ENCODE measurements at places on chromosomes 7 and 10. TPM values are rescaled to one million over a fixed set of nuclear protein-coding genes. Genes with fewer than 3 reads are reported as not detected.

- H3K4me1 ChIP-seq: no peaks in the 10 kb centered on the region
- no peak overlapping the region for H3K27ac ChIP-seq
- H3K36me3 ChIP-seq: peaks cover 2% of the 10 kb centered on the region
- DNase-seq: no peak
- H3K27me3 ChIP-seq: no peaks in the 10 kb centered on the region
Measured at GRCh38 chr7:107370816-107371215, 99.0 kb upstream of the GPR22 start.

- H3K36me3 ChIP-seq: no peaks in the 10 kb centered on the region
- DNase-seq: no peak
- peaks cover 2% of the 10 kb centered on the region for H3K4me1 ChIP-seq
- no peak overlapping the region for H3K27ac ChIP-seq
- no peak overlapping the region for H3K4me3 ChIP-seq
Measured at GRCh38 chr10:129191797-129192196, 275.2 kb upstream of the MGMT start.

DNA sequence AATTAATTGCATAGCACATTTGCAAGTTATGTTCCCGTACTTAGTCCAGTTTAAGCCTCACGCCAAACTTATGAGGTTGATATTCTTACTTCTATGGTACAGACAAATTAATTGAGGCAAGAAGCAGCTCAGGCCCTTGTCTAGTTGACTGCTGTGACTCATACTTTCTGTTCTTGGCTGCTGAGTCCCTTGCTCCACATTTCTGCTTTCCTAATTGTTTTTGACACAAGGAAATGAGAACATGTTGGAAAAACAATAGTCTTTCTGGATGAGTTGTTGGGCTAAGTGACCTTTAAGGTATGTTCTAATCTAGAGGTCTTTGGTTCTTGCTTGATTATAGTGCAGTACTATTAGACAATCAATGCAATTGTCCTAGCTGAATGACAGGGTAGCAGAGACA is 331.8 kb downstream of the NRG3 start:
- H3K4me1 ChIP-seq: no peaks in the 10 kb centered on the region
- DNase-seq: no peak
- no peaks in the 10 kb centered on the region for H3K27me3 ChIP-seq
- H3K27ac ChIP-seq: no peak overlapping the region
- H3K4me3 ChIP-seq: no peak overlapping the region
- no peaks in the 10 kb centered on the region for H3K36me3 ChIP-seq

GRCh38 chr7:159127691-159128642 is 16.7 kb downstream of the VIPR2 start:
- no peaks in the 10 kb centered on the region for H3K36me3 ChIP-seq
- H3K4me1 ChIP-seq: no peaks in the 10 kb centered on the region
- H3K27ac ChIP-seq: no peak overlapping the region
- no peak overlapping the region for H3K4me3 ChIP-seq
- peaks cover 11% of the 10 kb centered on the region for H3K27me3 ChIP-seq

Gene TDRD1
- 0.16 TPM for total RNA-seq

GRCh38 chr7:47087866-47088265 is 494.0 kb downstream of the TNS3 start:
- DNase-seq: no peak
- H3K27ac ChIP-seq: no peak overlapping the region
- H3K36me3 ChIP-seq: no peaks in the 10 kb centered on the region
- H3K27me3 ChIP-seq: no peaks in the 10 kb centered on the region
- H3K4me1 ChIP-seq: no peaks in the 10 kb centered on the region

GRCh38 chr10:97888641-97889262 is 39.1 kb downstream of the GOLGA7B start:
- H3K36me3 ChIP-seq: no peaks in the 10 kb centered on the region
- peaks cover 3% of the 10 kb centered on the region for H3K27me3 ChIP-seq
- H3K4me3 ChIP-seq: no peak overlapping the region
- H3K27ac ChIP-seq: no peak overlapping the region
- no peaks in the 10 kb centered on the region for H3K4me1 ChIP-seq

GRCh38 chr10:102003541-102003940 is 52.4 kb downstream of the ARMH3 start:
- DNase-seq: no peak
- H3K27me3 ChIP-seq: no peaks in the 10 kb centered on the region
- H3K4me1 ChIP-seq: peaks cover 22% of the 10 kb centered on the region
- H3K27ac ChIP-seq: no peak overlapping the region
- peaks cover 37% of the 10 kb centered on the region for H3K36me3 ChIP-seq

DNA sequence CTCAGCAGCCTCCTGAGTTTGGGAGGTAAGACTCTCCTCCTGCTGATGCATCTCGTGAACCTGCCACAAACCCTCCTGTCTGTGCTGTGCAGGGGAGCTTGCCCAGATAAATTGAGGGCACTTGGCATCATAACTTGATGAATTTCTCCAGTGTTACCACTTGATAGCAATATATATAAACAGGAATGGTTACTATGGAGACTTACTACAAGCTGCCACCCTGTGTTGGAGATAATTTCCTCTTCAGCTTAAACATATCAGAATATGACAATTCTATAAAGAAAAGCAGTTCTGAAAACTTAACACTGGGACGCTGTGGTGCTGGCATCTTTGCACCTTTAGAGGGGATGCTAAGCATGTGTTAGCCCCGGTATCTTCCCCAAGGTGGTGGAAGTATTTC is 14.9 kb downstream of the PFKFB3 start:
- H3K27me3 ChIP-seq: no peaks in the 10 kb centered on the region
- no peak for DNase-seq
- no peak overlapping the region for H3K4me3 ChIP-seq
- no peak overlapping the region for H3K27ac ChIP-seq
- H3K36me3 ChIP-seq: peaks cover 78% of the 10 kb centered on the region
- peaks cover 14% of the 10 kb centered on the region for H3K4me1 ChIP-seq

Gene PTPRE
- 35.8 TPM for total RNA-seq

DNA sequence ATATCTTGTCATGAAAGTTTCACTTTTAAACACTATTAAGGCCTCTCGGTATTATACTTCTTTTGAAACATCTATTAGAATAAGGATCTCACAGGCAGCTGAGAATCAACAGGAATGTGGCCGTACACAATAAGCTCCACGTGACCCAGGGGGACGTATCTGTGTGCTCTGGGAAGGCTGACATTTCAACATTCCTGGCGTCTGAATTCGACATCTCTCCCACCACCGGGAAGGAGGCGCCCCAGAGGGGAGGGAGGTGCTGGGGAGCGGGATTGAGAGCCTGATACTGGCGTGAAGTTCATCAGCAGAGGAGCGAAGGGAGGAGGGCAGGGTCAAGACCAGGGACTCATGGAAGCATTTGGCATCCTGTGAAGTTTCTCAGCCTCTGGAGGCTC is 401.3 kb downstream of the DNAJB6 start:
- H3K36me3 ChIP-seq: no peaks in the 10 kb centered on the region
- H3K27ac ChIP-seq: no peak overlapping the region
- no peaks in the 10 kb centered on the region for H3K4me1 ChIP-seq
- DNase-seq: no peak
- H3K27me3 ChIP-seq: peaks cover 4% of the 10 kb centered on the region

GRCh38 chr7:69395061-69395714 is 203.1 kb upstream of the AUTS2 start:
- no peaks in the 10 kb centered on the region for H3K27me3 ChIP-seq
- no peaks in the 10 kb centered on the region for H3K36me3 ChIP-seq
- H3K4me1 ChIP-seq: no peaks in the 10 kb centered on the region

DNA sequence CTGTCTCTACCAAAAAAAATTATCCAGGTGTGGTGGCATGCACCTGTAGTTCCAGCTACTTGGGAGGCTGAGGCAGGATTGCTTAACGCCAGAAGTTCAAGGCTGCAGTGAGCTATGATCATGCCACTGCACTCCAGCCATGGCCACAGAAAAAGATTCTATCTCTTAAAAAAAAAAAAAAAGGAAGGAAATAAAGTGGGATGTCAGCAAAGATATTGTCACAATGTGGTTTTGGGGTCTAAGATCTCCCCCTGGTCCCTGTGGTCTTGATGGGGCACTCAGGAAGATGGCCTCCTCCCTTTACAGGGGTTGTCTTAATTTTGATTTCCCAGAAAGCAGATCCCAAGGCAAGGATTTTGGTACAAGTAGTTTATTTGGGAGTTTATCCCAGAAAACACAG is 7.4 kb upstream of the KAZALD1 start:
- H3K27me3 ChIP-seq: peaks cover 14% of the 10 kb centered on the region
- no peak for DNase-seq
- H3K36me3 ChIP-seq: peaks cover 5% of the 10 kb centered on the region
- no peak overlapping the region for H3K4me3 ChIP-seq
- H3K4me1 ChIP-seq: peaks cover 23% of the 10 kb centered on the region

DNA sequence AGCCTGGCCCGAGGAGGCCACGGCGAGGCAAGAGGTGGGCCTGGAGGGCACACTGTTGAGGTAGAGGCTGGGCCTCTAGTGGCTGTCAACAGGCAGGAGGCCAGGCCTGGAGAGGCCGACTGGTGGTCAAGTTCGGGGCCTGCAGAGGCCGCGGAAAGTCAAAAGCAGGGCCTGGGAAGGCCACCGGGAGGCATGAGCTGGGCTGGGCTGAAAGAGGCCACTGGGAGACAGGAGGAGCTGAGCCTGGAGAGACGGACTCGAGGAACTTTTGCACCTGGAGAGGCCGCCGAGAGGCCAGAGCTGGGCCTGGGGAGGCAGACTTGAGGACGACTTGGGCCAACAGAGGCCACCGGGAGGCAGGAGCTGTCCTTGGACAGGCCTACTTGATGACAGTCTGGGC is 321.2 kb downstream of the ZNF479 start:
- H3K36me3 ChIP-seq: no peaks in the 10 kb centered on the region
- no peaks in the 10 kb centered on the region for H3K4me1 ChIP-seq
- no peak for DNase-seq
- H3K4me3 ChIP-seq: no peak overlapping the region

Gene MMRN2
- total RNA-seq: not detected

DNA sequence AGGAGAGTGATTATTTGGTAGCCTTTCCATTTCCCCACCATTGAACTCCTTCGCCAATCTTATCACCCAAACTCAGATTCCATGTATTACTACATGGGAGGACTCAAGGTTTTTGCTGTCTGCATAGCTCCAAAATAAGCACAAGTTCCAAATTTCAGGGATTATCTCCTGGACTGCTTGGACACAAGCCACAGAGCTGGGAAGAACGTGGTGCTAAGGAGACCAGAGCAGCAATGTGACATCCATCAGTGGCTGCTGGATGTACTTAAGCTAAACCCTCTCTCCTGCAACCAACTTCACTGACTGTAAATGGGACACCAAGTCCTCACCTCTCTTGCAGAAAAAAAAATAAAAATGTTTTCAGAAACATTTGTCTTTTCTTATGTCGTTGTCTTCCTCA is 56.3 kb downstream of the NRP1 start:
- H3K4me3 ChIP-seq: no peak overlapping the region
- no peak overlapping the region for H3K27ac ChIP-seq
- DNase-seq: no peak
- H3K27me3 ChIP-seq: peaks cover 52% of the 10 kb centered on the region

DNA sequence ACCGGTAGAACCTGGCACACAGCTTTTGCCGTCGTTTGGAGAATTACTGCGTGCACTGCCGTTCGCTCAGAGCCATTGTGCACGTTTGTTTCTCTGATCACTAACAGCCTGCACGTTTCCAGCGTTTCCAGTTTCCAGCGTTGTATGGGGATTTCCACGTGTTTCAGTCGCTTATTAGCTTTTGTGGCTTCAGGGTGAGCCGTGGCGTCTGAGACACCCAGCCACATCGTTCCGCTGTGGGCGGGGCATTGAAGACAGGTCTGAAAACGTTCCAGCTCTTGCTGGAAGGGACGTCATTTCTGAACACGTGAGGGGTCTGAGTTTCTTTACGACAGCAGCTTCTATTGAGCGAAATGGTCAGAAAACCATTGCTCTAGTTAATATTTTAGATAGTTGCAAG is 164.8 kb downstream of the DNAJB6 start:
- no peak overlapping the region for H3K4me3 ChIP-seq
- H3K4me1 ChIP-seq: peaks cover 22% of the 10 kb centered on the region
- H3K36me3 ChIP-seq: no peaks in the 10 kb centered on the region
- H3K27ac ChIP-seq: no peak overlapping the region
- DNase-seq: no peak

Gene PDE6C
- not detected for total RNA-seq

GRCh38 chr10:6819301-6819700 is 239.2 kb upstream of the PRKCQ start:
- no peak overlapping the region for H3K27ac ChIP-seq
- DNase-seq: no peak
- no peaks in the 10 kb centered on the region for H3K4me1 ChIP-seq
- no peaks in the 10 kb centered on the region for H3K36me3 ChIP-seq
- no peak overlapping the region for H3K4me3 ChIP-seq

GRCh38 chr7:155785536-155785935 is 26.7 kb downstream of the SHH start:
- DNase-seq: no peak
- H3K4me3 ChIP-seq: no peak overlapping the region
- peaks cover 11% of the 10 kb centered on the region for H3K36me3 ChIP-seq
- H3K27me3 ChIP-seq: peaks cover 17% of the 10 kb centered on the region
- peaks cover 3% of the 10 kb centered on the region for H3K4me1 ChIP-seq
- H3K27ac ChIP-seq: no peak overlapping the region

Gene NAT16
- not detected for total RNA-seq

Gene ZNF783
- 27.4 TPM for total RNA-seq

Gene PLAU
- total RNA-seq: 0.57 TPM

DNA sequence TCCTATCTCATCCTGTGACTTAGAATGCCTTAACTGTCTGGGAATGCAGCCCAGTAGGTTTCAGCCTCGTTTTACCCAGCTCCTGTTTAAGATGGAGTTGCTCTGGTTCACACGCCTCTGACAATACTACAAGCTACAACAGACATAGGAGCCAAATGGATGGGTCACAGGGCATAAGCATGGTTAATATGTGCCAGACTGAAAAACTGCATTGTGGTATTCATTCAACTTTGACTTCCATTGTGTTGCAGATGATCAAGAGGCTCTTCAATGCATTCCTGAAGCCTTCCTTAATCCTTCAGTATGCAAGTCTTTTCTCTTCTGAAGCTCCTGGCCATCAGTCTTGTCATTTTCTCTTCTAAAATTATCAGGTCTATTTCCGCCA is 20.3 kb upstream of the RNF32 start:
- H3K4me1 ChIP-seq: peaks cover 15% of the 10 kb centered on the region
- peaks cover 56% of the 10 kb centered on the region for H3K27me3 ChIP-seq
- DNase-seq: no peak
- H3K36me3 ChIP-seq: peaks cover 5% of the 10 kb centered on the region
- H3K4me3 ChIP-seq: no peak overlapping the region
- no peak overlapping the region for H3K27ac ChIP-seq

GRCh38 chr10:110471566-110472139 is 26.1 kb upstream of the DUSP5 start:
- H3K27me3 ChIP-seq: no peaks in the 10 kb centered on the region
- DNase-seq: no peak
- no peak overlapping the region for H3K4me3 ChIP-seq
- no peaks in the 10 kb centered on the region for H3K4me1 ChIP-seq

Gene PTN
- total RNA-seq: not detected

DNA sequence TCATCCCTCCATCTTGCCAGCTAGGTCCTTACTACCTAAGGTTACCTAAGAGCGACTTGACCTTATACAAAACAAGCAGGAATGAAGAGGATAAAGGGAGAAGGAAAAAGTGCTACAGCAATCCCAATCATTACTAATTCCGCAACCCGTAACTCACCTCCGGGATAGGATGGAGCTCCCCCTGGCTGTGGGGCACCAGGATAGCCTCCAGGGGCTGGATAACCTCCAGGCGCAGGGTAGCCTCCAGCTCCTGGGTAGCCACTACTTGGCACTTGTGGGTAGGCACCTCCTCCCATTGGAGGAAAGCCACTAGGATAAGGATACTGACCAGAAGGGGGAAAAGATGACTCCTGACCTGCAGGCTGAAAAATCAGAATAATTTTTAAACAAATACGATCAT is 15.8 kb downstream of the ANXA7 start:
- H3K36me3 ChIP-seq: peaks cover 50% of the 10 kb centered on the region
- no peak overlapping the region for H3K4me3 ChIP-seq
- H3K27me3 ChIP-seq: no peaks in the 10 kb centered on the region
- DNase-seq: no peak

Gene ZNF775
- 5.5 TPM for total RNA-seq

Gene HYAL4
- total RNA-seq: not detected

All from activated CD4-positive, alpha-beta T cell treated with anti-CD3 and anti-CD28 coated beads, Interleukin-2, amount 10 ng/mL, durations not matched to agents 24 days and 14 days (primary cell).